ENCODE measurements at places on chromosomes 5 and 9.
A peak's percentile ranks its signal among the peaks of the same experiment; 100 is the strongest.

DNA sequence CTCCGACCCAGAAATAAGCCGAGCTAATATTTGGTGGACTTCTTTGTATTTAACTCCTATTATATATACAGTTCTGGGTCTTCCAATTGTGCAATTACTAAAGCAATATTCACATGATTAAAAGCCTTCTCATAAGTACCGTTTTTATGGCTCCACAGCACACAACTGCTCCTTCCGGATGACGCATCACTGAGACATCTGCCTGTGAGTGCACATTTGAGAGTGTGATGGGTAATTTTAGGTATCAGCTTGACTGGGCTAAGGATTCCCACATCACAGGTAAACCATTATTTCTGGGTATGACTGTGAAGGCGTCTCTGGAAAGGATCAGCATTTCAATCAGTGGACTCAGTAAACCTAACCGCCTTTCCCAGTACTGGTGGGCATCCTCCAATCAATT is 77.5 kb upstream of the SYK start:
- no peak for DNase-seq

DNA sequence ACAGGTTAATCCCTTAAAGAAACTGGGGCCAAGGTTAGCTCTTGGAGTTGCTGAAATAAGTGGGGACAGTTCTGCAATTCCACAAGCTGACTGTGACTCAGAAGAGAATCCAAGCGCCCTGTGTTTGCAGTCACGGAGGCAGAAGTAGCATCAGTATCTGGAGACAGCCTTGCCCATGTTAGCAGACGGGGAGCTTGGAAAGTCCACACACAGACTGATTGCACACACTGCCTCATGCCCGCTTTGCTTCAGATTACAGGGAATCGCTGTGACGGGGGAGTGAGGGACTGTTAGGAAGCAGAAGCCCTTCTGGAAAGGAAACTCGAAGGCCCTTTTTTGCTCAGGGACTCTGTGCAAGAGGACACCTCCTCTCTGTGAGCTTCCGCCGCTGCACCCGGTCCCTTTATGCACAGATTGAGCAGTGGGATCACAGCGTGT is 30.9 kb upstream of the PPP1R26 start:
- DNase-seq, result no peak

- no peak for DNase-seq
Observed at GRCh38 chr9:36332006-36332405, 68.1 kb downstream of the RNF38 start.

DNA sequence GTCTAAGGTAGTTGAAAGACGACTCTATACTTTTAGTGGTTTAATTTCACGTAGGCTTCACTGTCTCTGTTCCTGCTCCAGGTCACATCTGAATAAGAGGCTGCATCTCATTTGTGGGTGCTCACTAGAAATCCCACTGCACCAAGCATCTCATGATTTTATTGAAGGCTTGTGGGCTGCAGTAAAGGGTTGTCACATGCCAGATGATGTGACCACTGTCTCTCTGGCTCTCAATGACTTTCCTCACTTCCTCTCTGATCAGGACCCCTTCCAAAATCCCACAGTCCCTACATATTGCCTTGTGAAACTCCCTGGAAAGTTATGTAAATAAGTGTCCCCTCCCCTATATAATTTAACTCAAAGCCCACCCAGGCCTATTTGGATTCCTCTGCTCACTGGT is 8.9 kb upstream of the ZCCHC10 start:
- DNase-seq, result no peak

GRCh38 chr9:6052293-6052919 is 37.0 kb upstream of the RANBP6 start:
- DNase-seq, result no peak

DNA sequence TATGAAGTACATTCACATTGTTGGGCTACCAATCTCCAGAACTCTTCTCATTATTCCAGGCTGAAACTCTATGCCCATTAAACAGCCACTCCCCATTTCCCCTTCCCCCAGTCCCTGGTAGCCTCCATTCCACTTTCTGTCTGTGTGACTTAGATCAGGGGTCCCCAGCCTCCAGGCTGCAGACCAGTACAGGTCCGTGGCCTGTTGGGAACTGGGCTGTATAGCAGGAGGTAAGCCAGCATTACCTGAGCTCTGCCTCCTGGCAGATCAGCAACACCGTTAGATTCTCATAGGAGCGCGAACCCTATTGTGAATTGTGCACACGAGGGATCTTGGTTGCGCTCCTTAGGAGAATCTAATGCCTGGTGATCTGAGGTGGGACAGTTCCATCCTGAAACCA is 23.1 kb downstream of the ZNF618 start:
- DNase-seq, result no peak

DNA sequence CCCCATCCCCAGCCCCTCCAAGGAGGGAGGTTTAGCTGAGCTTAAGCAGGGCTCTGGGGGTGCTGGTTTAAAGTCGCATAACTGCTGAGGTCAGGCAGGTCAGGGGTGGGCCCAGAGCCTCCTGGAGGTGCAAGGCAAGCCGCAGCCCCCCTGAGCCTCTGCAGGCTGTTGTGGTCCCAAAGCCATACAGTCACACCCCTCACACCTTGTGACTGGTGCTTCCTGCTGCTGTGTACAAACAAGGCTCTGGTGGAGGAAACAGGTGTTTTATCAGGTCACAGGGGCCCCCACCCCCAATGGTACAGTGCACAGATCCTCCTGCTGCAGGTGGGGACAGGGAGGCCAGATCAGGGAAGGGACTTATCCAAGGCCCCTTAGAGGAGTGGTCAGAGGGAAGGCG is 8.0 kb downstream of the TCF7 start:
- DNase-seq, result no peak

DNA sequence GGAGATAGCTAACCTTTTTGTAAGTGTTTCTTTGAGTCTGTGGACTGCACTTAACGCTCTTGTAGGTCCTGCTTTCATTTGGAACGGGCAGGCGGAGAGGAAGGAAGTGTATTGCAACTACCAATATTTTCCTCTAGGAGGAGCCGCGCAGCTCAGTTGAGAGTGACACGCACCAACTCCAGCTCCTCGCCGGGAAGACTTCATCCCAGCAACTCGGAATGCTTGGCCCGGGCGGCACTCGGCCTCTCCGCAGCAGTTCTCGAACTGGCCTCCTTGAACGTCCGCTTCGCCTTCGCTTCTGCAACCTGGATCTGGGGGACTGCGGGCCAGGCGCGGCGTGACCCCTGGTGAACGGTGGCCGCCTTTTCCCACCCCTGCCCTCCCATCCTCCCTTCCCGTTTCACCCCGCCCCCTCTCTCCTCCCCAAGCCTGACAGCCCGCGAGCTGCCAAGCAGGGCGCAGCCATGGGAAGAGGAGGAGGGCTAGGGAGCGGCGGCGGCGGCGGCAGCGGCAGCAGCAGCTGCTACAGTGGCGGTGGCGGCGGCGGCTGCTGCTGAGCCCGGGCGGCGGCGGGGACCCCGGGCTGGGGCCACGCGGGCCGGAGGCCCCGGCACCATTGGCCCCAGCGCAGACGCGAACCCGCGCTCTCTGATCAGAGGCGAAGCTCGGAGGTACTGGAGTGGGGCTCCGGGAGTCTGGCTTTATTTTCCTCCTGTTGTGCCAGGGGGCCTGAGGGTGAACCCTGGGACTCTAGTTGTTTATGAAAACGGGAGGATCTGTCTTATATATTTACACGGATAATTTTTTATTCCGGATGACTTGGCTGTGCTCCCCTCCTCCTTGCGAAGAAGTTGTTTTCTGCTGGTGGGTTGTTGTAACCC is at the start of gene GHR:
Gene GHR, plus strand, starts transcription at position 155 of the 881 bp plus-strand sequence. CDS start 142,436 bp downstream, outside the sequence.
- DNase-seq, result peak; percentile 92

- no peak for DNase-seq
Observed at GRCh38 chr9:19701991-19702390, 86.8 kb downstream of the SLC24A2 start.

- DNase-seq, result no peak
Observed at GRCh38 chr5:36688722-36689121, 82.3 kb downstream of the SLC1A3 start.

DNA sequence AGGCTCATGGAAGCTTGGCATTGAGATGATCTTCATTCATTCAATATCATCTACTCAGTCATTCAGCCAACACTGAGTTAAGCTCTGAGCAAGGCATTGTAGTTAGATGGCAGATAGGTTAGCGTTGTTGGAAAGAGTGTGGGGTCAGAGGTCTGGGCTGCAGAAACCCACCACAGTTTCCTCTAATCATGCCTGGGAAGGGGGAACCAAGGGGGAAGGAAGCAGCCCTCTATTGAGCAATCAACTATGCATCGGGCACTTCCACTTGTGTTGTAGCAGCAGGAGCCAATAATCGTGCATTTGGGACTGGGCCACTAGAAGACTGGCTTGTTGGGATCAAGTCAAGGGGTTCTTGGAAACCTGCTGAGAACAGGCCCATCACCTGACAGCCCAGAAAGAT is 139.1 kb downstream of the PIP5K1B start:
- DNase-seq, result no peak

DNA sequence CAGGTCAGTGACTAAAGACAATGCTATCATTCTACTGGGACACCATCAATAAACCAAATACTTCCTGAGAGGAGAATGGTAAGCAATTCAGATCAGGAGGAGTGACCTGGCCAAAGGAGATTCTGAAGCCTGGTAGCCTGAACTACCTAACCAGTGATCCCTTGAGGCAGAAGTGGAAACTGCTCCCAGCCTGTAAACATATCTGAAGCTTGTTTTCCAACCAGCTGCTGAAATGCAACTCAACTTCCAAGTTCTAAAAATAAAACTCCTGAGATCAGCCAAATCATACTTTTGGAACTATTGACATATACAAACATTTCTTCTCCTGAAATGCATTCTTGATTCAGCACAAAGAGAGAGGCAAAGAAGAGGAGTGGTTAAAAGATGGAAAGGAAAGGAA is 204.1 kb downstream of the EBF1 start:
- no peak for DNase-seq

- no peak for DNase-seq
Observed at GRCh38 chr9:74672237-74672636, 175.1 kb downstream of the RORB start.

DNA sequence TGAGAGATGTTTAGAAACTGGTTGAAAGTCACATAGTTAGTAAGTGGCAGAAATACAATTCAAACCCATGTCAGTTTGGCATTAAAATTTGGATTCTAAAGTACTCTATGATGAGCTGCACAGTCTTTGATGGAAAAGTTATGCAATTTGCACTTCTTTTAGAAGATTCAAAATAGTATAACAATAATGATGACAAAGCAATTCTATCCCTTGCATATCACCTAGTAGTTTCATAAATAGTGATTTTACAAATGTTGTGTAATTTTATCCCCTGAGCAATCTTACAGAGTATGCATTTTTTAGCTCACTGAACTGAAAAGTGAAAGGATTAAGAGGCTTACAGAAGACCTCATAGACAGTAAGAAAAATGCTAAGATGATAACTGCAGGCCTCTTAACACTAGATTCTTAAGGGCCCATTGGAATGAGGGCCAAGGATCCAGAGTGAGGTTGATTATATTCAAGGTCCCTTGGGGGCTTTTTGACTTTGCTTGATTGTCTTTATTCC is 3.7 kb downstream of the C5orf46 start:
- no peak for DNase-seq

All from astrocyte of the spinal cord (primary cell).